Naive thymus-derived CD4-positive, alpha-beta T cell (primary cell): ENCODE measurements at places on chromosomes 6 and 20.
A peak's percentile ranks its signal among the peaks of the same experiment; 100 is the strongest.

GRCh38 chr20:20235681-20236080, 132.2 kb upstream of the INSM1 start:
- H3K27ac ChIP-seq: no peak overlapping the region
- H3K4me3 ChIP-seq: no peak overlapping the region
- no peak for DNase-seq
- no peaks in the 10 kb centered on the region for H3K27me3 ChIP-seq

GRCh38 chr6:149919834-149920225, 3.1 kb downstream of the RAET1G start:
- no peak for DNase-seq
- peaks cover 10% of the 10 kb centered on the region for H3K27me3 ChIP-seq
- no peaks in the 10 kb centered on the region for H3K36me3 ChIP-seq
- no peaks in the 10 kb centered on the region for H3K4me1 ChIP-seq
- H3K4me3 ChIP-seq: no peak overlapping the region

GRCh38 chr6:164690241-164690640, 619.2 kb downstream of the C6orf118 start:
- H3K27me3 ChIP-seq: no peaks in the 10 kb centered on the region
- no peaks in the 10 kb centered on the region for H3K4me1 ChIP-seq
- no peak overlapping the region for H3K27ac ChIP-seq
- H3K4me3 ChIP-seq: no peak overlapping the region

DNA sequence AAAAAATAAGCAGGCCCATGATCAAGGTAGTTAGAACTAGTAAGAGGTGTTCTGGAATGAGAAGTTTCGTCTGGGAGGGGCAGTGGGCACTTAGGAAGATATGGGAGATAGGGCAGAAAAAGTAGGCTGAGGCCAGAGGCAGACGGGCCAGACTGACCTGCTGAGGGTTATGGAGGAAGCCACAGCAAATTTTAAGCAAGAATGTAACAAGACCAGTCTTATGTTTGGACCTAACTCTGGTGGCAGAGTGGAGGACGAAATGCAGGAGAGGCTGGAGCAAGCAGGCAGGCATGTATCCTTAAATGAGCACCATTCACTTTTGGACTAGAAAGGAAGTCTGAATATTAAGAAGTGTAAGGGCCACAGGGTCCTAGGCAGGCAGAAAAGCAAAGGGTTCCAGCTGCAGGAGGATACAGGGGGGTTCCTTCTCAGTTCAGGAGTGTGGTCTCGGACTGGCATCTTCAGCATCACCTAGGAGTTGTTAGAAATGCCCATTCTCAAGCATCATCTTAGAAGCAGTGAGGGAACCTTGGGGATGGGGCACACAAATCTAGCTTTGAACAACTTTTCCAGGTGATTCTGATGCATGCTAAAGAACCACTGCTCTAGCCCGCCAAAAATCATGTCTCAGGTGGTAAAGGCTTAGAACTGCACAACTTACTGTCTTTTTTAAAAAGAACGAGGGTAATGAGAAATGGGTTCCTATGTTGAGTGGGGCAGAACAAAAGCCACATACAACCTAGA, 1.7 kb upstream of the DSTN start:
- H3K4me1 ChIP-seq: peaks cover 5% of the 10 kb centered on the region
- no peaks in the 10 kb centered on the region for H3K36me3 ChIP-seq
- no peaks in the 10 kb centered on the region for H3K27me3 ChIP-seq
- no peak overlapping the region for H3K4me3 ChIP-seq
- no peak for DNase-seq

- H3K27ac ChIP-seq: no peak overlapping the region
- H3K4me3 ChIP-seq: no peak overlapping the region
- no peaks in the 10 kb centered on the region for H3K4me1 ChIP-seq
- no peak for DNase-seq
- no peaks in the 10 kb centered on the region for H3K36me3 ChIP-seq
Measured at GRCh38 chr20:63121749-63122405, 94.1 kb downstream of the YTHDF1 start.

GRCh38 chr20:32632461-32633354, 41.0 kb downstream of the C20orf203 start:
- DNase-seq: no peak
- no peak overlapping the region for H3K4me3 ChIP-seq
- no peaks in the 10 kb centered on the region for H3K36me3 ChIP-seq
- H3K27me3 ChIP-seq: no peaks in the 10 kb centered on the region
- no peak overlapping the region for H3K27ac ChIP-seq
- no peaks in the 10 kb centered on the region for H3K4me1 ChIP-seq

GRCh38 chr20:22446613-22447446, 137.5 kb downstream of the FOXA2 start:
- H3K4me3 ChIP-seq: no peak overlapping the region
- H3K4me1 ChIP-seq: no peaks in the 10 kb centered on the region
- no peaks in the 10 kb centered on the region for H3K36me3 ChIP-seq
- no peaks in the 10 kb centered on the region for H3K27me3 ChIP-seq
- no peak for DNase-seq

DNA sequence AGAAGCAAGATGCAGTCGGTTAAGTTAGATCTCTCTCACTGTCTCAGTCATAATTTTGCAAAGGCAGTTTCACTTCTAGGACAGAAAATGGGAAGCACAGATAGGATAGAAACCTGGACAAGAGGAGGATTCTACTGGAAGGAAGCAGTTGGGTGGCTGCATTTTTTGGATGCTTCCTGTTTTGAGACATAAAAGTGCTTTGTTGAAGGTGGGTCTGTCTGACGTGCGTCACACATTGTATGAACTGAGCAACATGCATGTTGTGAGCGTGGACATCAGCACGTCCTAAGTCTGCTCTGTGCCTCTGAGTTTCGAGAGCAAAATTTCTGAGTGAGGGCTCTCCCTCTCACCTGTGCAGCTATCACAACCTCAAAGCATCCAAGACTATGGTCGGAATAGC, 68.7 kb upstream of the SNX9 start:
- no peaks in the 10 kb centered on the region for H3K27me3 ChIP-seq
- no peak for DNase-seq
- no peak overlapping the region for H3K4me3 ChIP-seq
- H3K36me3 ChIP-seq: no peaks in the 10 kb centered on the region

DNA sequence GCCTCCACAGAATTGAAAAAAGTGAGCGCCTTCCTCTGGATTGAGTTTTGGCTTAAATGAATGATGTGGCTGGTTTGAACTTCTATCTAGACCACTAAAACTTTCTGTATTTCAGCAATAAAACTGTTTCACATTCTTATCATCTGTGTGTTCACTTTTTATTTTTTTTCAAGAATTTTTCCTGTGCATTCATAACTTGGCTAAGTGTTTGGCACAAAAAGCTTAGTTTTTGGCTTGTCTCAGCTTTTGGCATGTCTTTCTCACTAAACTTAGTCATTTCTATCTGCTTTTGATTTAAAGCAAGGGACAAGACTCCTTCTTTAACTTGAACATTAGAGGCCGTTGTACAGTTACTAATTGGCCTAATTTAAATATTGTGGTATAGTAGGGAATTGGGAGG, 1015.1 kb downstream of the EPHA7 start:
- no peak overlapping the region for H3K27ac ChIP-seq
- no peaks in the 10 kb centered on the region for H3K36me3 ChIP-seq
- H3K27me3 ChIP-seq: no peaks in the 10 kb centered on the region
- no peaks in the 10 kb centered on the region for H3K4me1 ChIP-seq

- peaks cover 13% of the 10 kb centered on the region for H3K4me1 ChIP-seq
- no peak for DNase-seq
- no peaks in the 10 kb centered on the region for H3K27me3 ChIP-seq
- no peaks in the 10 kb centered on the region for H3K36me3 ChIP-seq
- H3K4me3 ChIP-seq: no peak overlapping the region
Measured at GRCh38 chr20:45913116-45913515, 1.2 kb upstream of the PLTP start.

GRCh38 chr20:13341737-13342393, 120.8 kb downstream of the ISM1 start:
- H3K27me3 ChIP-seq: no peaks in the 10 kb centered on the region
- DNase-seq: no peak
- H3K4me3 ChIP-seq: no peak overlapping the region
- H3K36me3 ChIP-seq: no peaks in the 10 kb centered on the region
- H3K27ac ChIP-seq: no peak overlapping the region

DNA sequence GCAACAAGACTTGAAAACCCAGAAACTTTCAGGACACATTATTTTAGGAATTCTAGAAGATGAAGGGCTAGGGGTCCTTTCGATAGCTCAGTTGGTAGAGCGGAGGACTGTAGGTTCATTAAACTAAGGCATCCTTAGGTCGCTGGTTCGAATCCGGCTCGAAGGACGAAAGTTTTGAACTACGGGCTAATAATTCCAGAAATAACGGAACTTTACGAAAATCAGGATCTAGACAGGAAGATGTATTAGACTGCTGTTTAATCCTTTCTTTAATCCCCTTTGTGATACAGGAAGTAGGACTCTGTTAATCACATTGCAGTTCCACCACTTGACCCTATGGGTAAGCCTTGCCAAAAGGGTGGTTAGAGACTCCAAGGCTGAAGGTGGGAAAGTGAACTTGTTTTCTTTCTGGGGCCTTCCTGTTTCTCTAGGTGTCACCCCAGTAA, 21.2 kb upstream of the ABT1 start:
- H3K36me3 ChIP-seq: no peaks in the 10 kb centered on the region
- no peaks in the 10 kb centered on the region for H3K27me3 ChIP-seq
- no peak overlapping the region for H3K27ac ChIP-seq
- no peak overlapping the region for H3K4me3 ChIP-seq
- DNase-seq: no peak
- H3K4me1 ChIP-seq: peaks cover 6% of the 10 kb centered on the region

DNA sequence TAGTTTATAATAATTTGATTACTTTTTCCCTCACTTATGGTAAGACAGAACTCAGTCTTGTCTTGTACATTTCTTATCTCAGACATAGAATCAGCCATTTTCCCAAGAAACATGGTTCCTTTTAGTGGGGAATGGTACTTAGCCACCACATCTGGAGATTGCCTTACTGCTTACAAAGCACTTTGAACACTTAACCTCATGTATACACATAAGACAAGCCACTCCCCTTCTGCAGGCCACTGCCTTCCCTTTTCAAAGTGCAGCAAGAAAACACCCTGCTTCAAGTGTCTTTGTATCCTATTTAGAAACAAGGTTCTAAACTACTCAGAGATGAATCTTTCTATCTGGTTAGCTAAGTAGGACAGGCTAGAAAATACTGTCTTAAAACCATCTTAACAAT, 159.2 kb downstream of the UBE3D start:
- H3K27ac ChIP-seq: no peak overlapping the region
- H3K4me1 ChIP-seq: no peaks in the 10 kb centered on the region
- DNase-seq: no peak
- H3K4me3 ChIP-seq: no peak overlapping the region
- no peaks in the 10 kb centered on the region for H3K36me3 ChIP-seq

GRCh38 chr6:37698264-37699137, 818 bp upstream of the MDGA1 start:
- peaks cover 12% of the 10 kb centered on the region for H3K4me1 ChIP-seq
- no peaks in the 10 kb centered on the region for H3K27me3 ChIP-seq
- peak overlapping the region; percentile 79 for H3K4me3 ChIP-seq

- peak overlapping the region; percentile 93 for H3K4me3 ChIP-seq
- H3K27ac ChIP-seq: peak overlapping the region; percentile 64
- no peaks in the 10 kb centered on the region for H3K36me3 ChIP-seq
Measured at GRCh38 chr20:25247000-25247517, 826 bp upstream of the PYGB start.

DNA sequence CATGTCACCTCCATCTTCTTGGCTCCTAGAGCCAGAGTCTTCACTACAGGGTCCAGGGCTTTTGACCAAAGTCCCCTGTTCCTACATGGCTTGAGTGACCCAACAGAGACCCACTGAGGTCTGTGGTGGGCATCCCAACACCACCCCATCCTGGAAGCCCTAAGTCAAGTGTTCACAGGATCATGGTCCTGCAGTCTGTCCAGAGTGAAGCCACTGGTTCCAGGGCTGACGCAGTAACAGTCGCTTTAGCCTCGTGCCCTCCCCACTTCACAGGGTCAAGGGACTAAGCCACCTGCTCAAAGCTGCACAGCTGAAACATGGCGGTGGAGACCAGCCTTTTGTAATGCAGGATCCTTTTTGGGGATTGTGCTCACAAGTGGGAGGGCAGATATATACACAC, 133.9 kb downstream of the JPH2 start:
- no peaks in the 10 kb centered on the region for H3K36me3 ChIP-seq
- no peaks in the 10 kb centered on the region for H3K27me3 ChIP-seq
- H3K4me1 ChIP-seq: peaks cover 3% of the 10 kb centered on the region
- H3K27ac ChIP-seq: no peak overlapping the region
- DNase-seq: no peak
- no peak overlapping the region for H3K4me3 ChIP-seq

- no peak overlapping the region for H3K4me3 ChIP-seq
- no peaks in the 10 kb centered on the region for H3K36me3 ChIP-seq
- H3K27ac ChIP-seq: no peak overlapping the region
- no peaks in the 10 kb centered on the region for H3K4me1 ChIP-seq
- H3K27me3 ChIP-seq: no peaks in the 10 kb centered on the region
Measured at GRCh38 chr6:168988801-168989200, 264.8 kb downstream of the THBS2 start.

DNA sequence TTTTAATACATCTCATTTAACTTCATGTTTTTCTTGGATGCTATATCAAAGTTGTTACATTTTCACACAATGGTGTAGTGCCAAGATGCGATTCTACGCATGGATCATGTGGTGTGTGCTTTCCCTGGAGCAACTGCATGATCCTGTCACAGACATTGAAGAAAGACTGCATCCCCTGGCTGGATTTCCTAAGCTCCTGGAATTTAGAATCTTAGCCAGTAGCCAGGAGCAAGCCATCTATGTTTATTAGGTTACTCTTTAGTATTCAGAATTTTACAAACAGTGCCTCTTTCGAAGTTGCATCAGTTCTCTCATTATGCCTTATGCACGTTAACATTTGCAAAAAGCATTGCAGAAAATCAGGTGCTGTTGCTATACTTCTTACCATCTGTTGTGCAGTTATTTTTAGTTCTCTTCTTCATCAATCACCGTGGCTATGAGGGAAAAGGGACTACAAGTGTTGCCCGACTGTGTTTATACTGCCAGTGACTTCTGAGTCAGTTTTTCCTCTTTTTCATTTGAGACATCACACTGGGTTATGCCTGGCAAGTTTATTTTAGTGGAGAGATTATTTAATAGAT, 584.2 kb downstream of the BCKDHB start:
- H3K36me3 ChIP-seq: no peaks in the 10 kb centered on the region
- no peaks in the 10 kb centered on the region for H3K4me1 ChIP-seq
- H3K27ac ChIP-seq: no peak overlapping the region
- H3K27me3 ChIP-seq: no peaks in the 10 kb centered on the region
- H3K4me3 ChIP-seq: no peak overlapping the region
- no peak for DNase-seq

DNA sequence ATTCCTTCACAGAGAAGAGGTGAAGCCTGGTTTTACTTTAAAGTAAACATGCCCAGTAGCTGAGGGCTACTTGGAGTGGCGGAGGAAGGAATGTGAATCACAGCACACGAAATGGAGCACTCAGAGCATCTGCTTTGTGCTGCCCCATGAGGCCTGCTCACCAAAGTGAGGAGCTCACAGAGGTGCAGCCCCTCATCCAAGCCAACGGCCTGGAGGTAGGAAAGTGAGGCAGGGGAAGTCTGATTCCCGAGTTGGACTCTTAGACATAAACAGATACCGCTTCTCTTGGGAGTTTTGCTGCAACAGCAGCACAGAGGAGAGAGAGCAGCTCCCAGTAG, 3.6 kb downstream of the YTHDF1 start:
- H3K4me1 ChIP-seq: peaks cover 42% of the 10 kb centered on the region
- H3K27ac ChIP-seq: no peak overlapping the region
- H3K27me3 ChIP-seq: no peaks in the 10 kb centered on the region
- no peak for DNase-seq
